ENCODE measurements at places on chromosomes 1 and 21.
A peak's percentile ranks its signal among the peaks of the same experiment; 100 is the strongest.

DNA sequence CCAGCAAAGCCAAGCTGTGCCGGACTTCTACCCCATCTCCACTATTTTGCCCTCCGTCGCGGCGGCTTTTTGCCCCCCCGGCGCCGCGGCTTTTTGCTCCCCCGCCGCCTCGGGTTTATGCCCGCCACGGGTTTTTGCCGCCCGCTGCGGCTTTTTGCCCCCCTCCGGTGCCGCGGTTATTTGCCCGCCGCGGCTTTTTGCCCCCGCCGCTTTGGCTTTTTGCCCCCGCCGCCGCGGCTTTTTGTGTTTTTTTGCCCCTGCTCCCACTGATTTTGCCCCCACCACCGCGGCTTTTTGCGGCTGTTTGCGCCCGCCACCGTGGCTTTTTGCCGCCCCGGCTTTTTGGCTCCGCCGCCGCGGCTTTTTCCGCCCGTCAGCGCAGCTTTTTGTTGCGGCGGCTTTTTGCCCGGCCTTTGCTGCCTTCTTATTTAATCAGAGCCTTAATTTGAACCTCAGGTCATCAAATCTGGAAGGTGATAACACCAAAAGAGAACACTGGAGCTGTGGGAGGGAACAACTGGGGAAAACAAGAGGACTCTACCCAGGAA is 106.0 kb downstream of the TPTE start:
- no peak for DNase-seq

- no peak for DNase-seq
These were observed 3.3 kb downstream of the SSBP3 start for GRCh38 chr1:54402896-54403295.

DNA sequence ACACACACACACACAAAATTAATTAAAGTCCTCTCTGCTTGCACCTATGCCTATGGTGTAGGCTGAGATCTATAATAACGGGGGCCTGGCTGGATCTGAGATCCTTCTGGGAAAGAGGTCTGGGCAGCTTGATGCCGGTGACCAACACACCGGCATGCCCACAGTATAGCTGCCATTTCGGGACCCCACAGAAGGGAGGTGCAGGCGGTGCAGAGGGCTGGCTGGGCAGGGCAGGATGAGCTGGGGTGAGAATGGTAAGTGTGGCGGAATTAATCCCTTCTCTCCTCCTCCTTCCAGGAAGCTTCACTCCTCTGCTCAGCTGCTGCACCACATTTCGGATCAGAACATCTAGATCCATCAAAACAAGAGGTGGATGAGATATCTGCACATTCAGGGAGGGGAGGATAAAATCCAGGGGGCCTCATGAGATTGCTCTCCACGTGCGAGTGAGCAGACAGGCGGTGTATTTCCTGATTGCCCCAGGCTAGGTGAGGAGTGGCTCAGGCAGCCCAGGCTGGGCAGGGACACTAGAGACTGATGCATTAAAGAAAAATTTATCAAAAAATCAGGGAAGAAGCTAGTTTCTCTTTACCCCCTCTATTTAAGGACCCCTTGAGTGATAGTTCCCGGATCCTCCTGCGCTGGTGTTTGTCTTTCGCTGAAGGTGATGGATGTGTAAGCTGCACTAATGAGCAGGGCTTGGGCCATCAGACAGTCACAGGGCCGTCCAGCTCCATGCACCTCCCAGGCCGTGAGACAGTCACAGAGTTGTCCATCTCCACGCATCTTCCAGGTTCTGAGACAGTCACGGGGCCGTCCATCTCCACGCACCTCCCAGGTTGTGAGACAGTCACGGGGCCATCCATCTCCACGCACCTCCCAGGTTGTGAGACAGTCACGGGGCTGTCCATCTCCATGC is 449.9 kb downstream of the PTPRU start:
- DNase-seq = no peak

DNA sequence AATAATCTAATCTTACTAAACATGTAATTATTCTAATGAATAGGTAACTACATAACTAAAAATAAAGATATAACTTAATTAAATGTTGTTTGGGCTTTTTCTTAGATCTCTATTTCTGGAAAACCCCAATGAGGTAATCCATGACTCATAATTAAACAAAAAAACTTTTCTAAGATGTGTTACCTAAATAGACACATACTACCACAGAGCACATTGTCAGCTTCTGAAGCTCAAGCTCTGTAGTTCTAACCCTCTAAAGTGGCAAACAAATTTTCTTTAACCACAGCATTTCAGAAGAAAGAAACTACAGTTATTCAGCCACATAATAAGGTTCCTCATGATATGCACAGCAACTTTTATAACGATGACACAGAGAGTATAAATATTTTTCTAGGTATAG is 4.2 kb downstream of the OR6K3 start:
- DNase-seq = no peak

DNA sequence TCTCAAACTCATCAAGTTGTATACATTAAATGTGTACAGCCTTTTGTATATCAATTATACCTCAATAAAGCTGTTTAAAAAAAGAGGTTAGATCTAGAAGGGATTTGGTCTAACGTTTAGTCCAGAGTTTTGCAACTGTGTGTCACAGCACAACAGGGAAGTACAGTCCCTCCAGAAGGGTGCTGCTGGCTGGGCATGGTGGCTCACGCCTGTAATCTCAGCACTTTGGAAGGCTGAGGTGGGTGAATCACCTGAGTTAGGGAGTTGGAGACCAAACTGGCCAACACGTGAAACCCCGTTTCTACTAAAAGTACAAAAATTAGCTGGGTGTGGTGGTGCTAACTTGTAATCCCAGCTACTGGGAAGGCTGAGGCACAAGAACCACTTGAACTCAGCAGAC is 78.3 kb upstream of the HAO2 start:
- no peak for DNase-seq

DNA sequence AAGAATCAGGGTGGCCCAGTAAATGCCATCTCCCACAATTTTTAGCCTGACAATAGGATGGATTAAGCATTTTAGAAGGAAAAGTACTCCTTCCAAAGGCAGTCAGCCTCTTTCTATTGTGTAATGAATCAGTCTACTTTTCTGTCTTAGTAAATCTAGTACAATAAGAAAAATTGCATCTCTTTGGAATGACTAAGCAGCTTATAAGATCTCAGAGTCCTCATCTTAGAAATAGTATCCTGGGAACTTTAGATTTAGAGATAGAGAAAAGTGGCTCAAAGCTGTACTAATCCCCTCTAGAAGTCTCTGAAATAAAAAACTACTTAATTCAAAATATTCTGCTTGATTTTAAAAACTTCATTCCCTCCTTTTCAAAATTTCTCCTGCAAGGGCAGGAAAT is 81.4 kb downstream of the SLC44A5 start:
- no peak for DNase-seq

DNA sequence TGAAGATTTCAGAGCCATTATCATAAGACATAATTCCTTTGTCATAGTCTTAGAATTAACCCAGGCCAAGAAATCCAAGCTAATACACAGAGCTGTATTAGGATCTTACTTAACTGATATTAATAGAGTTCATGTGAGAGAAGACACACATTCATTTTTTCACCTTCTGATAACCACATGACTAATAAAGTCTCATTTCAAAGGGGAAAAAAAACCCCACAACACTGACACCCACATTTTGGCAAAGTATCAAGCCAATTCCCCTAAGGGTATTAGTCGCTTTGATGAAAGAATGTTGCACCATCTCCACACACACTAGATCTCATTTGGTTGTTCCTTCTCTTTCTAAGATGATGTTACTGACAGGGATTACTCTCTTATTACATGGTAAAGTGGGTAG is 344.4 kb upstream of the ESRRG start:
- DNase-seq = no peak

DNA sequence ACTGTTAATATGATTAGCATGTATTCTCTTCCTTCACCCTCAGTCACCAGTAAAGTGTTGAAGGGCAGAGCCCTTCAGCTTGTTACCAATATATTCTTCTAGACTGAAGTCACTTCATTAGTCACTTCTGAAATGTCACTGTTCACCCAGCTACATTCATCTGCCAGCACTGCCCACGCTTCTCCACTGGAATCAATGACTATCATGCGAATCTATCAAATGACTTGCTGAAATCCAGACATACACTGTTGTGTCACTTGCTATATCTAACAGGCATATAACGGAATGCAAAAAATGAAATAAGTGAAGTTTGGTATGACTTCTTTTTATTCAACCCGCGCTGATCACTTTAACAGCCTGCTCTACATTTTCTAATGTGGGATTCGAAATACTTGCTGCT is 16.1 kb downstream of the FH start:
- DNase-seq = no peak

GRCh38 chr21:37468909-37469308 is 102.3 kb downstream of the DYRK1A start:
- DNase-seq = no peak

- DNase-seq = peak; percentile 62
These were observed 536.6 kb upstream of the NR5A2 start for GRCh38 chr1:199490769-199491527.

DNA sequence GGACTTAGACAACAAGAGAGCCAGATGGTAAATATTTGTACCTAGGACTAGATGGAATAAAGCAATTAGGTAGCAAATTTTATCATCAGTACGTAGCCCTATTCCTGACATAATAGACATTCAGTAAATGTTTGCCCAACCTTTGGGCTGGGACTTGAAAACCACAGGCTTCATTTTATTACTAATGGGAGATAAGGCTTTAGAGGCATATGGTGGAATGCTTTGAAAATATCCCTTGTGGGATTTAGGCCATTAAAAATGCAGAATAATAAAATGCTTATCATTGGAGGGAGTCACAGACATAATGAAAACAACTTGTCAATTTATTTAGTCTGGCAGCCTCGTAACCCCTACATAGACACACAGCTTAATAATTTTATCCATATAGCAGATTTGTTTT is 296.1 kb upstream of the SPAG17 start:
- DNase-seq = no peak

- no peak for DNase-seq
These were observed 12.4 kb upstream of the FAM3B start for GRCh38 chr21:41304068-41304720.

GRCh38 chr1:208917281-208917680 is 666.2 kb upstream of the CAMK1G start:
- no peak for DNase-seq

- DNase-seq = no peak
These were observed 18.1 kb downstream of the LMOD1 start for GRCh38 chr1:201928266-201928665.

DNA sequence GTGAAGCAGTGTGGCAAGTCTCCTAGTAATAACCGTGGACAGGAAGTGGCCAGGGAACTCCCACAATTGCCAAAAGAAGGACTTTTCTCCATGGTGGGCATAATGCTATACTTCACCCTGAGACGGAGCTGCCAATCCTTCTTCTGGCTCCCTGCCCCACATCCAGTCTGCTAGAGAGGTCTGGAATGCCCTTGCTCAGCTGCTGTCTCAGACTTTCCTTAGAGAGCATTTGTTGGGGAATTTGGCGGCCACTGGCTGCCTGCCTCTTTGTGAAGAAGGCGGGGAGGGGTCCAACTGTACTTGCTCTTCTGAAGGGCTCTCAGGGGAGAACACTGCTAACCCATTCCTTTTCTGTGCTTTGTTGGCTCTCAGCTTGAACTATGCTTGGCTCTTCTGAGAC is 123.7 kb upstream of the EDN2 start:
- DNase-seq = no peak

DNA sequence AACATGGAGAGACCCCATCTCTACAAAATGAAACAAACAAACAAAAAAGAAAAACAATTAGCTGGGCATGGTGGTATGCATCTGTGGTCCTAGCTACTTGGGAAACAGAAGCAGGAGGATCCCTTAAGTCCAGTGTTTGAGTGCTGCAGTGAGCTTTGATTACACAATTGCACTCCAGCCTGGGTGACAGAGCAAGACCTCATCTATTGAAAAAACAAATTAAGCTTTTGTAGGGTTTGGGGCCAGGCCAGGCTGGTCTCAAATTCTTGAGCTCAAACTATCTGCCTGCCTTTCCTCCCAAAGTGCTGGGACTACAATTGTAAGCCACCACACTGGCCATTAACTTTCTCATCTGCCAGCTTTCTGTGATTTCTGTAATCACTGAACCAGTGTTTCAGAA is 27.2 kb downstream of the NIPAL3 start:
- DNase-seq = no peak

GRCh38 chr1:110220324-110220723 is 10.2 kb downstream of the KCNC4 start:
- no peak for DNase-seq

DNA sequence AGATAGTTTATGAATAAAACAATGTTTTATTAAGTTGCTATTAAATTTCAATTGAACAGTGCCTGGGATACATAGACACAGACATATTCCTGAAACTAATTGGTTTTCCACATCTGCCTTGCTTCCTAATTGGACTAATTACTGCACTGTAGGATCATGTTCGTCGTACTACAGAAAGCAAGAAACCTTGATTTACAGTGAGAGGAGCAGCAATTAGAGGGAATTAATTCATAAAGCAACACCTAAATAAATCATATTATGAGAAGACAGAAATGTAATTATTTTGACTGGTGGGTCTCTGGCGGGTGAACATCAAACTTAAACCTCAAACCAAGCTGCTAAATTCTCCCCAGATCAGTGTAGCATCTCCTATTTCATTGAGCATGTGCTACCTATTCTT is 124.6 kb upstream of the CAMK1G start:
- DNase-seq = no peak

- DNase-seq = peak; percentile 42
These were observed 587.9 kb downstream of the ADGRL2 start for GRCh38 chr1:82388679-82389078.

- no peak for DNase-seq
These were observed 443.0 kb downstream of the PTPRU start for GRCh38 chr1:29679316-29679715.

- DNase-seq = no peak
These were observed 298.3 kb downstream of the ASTN1 start for GRCh38 chr1:176866011-176866714.

DNA sequence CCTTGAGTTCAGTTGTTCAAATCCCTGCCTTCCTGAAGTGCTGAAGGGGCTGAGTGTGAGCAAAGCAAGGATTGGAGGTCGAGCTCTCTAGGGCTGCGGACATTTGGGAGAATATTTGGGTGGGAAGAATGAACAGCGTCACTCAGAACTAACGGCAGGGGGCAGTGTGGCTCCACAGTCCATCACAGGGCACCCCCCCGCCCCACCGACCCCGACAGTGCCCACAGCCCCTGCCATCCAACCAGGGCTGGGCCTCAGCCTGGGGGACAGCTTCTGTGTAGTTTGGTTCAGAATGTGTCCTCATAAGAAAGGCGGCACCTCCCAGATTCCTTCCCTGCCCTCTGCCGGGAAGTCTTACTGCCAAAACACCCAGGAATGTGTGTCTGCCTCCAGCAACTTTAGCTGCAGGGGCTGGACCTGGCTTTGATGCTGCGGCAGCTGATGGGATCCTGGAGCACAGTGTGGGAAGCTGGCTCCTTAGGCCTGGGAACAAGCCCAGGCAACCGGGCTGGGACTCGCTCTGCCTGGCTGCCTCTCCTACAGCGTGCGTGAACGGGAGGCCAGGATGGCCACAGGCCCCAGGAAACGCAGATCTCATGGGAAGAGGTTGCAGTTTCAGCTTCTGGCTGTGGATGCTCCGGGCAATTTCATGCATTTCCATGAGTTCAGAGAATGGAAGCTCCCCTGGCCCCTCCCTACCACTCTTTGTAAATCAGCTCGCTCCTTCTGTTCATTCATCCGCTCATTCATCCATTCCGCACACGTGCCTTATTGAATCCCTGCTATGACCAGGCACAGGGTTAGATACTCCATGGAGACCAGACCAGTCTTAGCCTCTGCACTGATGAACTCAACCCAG is 104.9 kb upstream of the TMPRSS2 start:
- peak; percentile 56 for DNase-seq

- no peak for DNase-seq
These were observed 10.7 kb downstream of the SCCPDH start for GRCh38 chr1:246734866-246735265.

- no peak for DNase-seq
These were observed 39.6 kb upstream of the GRIK3 start for GRCh38 chr1:37073854-37074379.

GRCh38 chr21:44684483-44684882 is 2.5 kb upstream of the KRTAP12-1 start:
- no peak for DNase-seq
